ENCODE measurements at places on chromosomes 3 and 15. TPM values are rescaled to one million over a fixed set of nuclear protein-coding genes. Genes with fewer than 3 reads are reported as not detected.

GRCh38 chr3:159447841-159448240, 540.8 kb upstream of the IL12A start:
- DNase-seq, result no peak

- DNase-seq, result no peak
Measured at GRCh38 chr15:47410247-47410646, 307.1 kb upstream of the SEMA6D start.

- DNase-seq, result no peak
Measured at GRCh38 chr15:34726406-34727100, 28.2 kb downstream of the GJD2 start.

DNA sequence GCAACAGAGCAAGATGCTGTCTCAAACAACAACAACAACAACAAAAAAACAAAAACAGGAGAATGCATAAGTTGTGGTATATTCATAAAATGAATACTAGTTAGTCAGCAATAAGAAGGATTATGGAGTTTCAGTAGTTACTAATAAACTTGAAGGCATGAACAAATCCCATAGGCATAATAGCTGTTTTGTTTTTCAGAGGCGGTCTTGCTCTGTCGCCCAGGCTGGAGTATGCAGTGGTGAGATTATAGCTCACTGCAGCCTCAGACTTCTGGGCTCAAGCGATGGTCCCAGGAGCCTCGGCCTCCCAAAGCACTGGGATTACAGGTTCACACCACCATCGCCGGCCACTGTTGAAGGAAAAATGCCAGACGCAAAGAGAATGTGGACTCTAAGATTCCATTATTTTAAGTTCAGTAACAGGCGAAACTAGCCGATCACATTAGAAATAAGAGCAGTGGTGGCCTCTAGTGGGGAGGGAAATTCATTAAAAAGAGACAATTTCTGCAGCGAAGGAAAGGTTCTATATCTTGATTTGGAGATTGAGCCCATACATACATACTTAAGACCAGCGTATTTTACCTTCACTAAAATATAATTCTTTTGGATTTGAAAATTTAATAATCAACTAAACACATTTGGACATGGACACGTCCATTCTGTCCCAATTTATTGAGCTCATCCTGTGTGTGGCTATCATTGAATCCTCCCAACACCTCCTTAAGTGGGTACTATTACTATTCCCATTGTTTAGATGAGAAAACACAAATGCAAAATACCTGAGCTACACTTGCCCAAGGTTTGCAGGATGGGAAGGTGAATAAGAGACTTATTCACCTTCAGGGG, 27.4 kb upstream of the HDAC11 start:
- no peak for DNase-seq

DNA sequence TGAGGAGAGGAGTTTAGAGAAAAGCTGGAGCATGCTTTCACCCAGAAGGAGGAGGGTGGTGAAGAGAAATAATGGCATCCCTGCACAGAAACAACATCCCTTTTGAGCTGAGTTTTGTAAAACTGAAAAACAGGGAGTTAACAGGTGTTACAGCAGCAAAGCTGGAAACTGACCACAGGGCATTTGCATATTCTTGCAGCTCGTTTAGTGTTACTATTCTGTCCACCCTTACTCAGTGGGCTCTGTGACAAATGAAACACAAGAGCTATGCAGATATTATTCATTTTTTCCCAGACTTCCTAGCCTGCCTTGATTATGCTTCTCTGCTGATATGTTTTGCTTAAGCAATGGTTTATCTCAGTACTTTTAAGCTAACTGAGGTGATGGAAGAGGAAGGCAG, 272.0 kb downstream of the NEK10 start:
- no peak for DNase-seq

GRCh38 chr3:196115678-196116083, 33.8 kb upstream of the TFRC start:
- DNase-seq, result no peak

- DNase-seq, result no peak
Measured at GRCh38 chr15:57301307-57301706, 75.0 kb upstream of the CGNL1 start.

DNA sequence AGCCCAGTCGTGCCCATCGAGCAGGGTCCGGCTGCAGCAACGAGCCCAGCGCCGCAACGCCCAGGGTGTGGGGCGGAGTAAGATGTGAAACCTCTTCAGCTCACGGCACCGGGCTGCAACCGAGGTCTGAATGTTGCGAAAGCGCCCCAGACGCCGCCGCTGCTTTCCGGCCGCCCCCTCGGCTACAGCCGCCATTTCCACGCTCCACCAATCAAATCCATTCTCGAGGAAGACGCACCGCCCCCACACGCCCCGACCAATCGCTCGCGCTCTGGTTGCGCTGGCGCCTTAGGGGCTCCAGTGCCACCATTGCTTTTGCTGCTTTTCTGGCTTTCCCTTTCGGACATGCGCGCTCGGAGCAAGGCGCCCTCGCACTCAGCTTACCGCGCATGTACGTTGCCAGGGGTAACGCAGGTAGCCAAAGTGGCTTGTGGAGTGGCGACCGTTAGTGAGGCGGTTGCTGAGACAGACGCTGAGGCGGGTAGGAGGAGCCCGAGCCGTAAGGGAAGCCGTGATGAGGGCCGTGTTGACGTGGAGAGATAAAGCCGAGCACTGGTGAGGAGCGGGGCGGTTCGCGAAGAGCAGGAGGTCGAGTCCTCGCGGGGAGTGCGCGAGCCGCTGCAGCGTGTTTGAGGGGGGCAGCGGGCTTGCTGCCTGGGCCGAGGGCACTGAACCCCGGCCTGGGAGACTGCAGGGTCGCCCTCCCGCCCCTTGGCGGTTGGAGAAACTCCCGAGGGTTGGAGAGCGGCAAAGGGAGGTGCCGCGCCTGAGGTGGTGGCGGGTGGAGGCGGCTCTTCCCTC, at the start of the genes IFT122 and MBD4:
Gene IFT122, plus strand, starts transcription at position 408 of the 801 bp plus-strand sequence. Its CDS starts 107 bp downstream, at position 515.
Gene MBD4, minus strand, starts transcription at position 132 of the 801 bp plus-strand sequence. Its CDS starts 115 bp downstream, at position 17.
- peak; percentile 98 for DNase-seq

GRCh38 chr3:190193210-190193609, 72.5 kb upstream of the P3H2 start:
- DNase-seq, result no peak

DNA sequence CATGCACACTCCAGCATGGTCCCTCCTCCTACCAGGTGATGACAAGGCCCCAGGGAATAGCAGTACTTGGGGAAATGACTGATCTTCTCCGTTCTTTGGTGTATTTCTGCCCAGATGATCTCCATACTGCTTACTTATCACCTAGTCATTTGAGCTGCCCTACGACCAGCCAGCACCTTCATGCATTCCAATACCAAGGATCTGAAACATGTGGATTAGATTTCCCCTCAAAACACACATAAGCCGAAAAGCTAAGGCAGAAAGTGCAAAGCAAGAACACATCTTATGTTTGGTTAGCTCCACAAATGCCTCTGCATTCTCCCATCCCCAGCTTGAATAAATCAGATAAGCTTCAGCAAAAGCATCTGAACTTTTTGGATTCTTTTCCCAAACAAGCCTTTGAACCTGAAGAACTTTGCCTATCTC, 64.8 kb upstream of the BCL6 start:
- no peak for DNase-seq

- no peak for DNase-seq
Measured at GRCh38 chr15:70192041-70192440, 94.3 kb upstream of the TLE3 start.

DNA sequence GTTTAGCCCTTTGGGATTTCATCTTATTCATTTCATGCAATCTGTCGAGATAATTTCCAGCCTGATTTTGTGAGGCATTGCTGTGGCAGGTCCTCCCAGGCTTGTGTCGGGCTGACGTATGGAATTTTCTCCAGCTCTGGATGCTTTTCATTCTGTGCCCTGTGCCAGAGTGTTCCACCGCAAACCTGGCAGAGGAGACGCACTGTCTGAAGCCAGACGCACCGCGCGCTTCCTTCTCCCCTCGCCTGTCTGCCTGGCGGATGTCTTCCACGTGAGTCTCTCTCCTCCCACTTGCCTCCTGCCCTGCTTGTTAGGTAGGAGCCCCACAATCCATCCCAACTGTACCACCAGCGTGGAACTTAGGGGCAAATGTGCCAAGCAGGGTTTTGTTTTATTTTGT, 20.1 kb upstream of the GLCE start:
- DNase-seq, result no peak

- DNase-seq, result no peak
Measured at GRCh38 chr15:101018450-101018849, 99.3 kb downstream of the LRRK1 start.

Gene GALK2
- 31.5 TPM for total RNA-seq

Gene SPTBN5
- total RNA-seq, result 3.4 TPM

Gene ZMAT3
- total RNA-seq, result 12.9 TPM

Gene SLC28A2
- total RNA-seq, result not detected

Gene SERINC4
- total RNA-seq, result 0.19 TPM

Gene ZDHHC23
- 3.0 TPM for total RNA-seq

Gene MME
- 3.2 TPM for total RNA-seq

Data from Right ventricle myocardium superior (tissue), 1 donor.